NCI-H2029 treated with DMSO at 0.1 percent for 48 hours (cell line): ENCODE measurements at places on chromosomes 12 and 14.

DNA sequence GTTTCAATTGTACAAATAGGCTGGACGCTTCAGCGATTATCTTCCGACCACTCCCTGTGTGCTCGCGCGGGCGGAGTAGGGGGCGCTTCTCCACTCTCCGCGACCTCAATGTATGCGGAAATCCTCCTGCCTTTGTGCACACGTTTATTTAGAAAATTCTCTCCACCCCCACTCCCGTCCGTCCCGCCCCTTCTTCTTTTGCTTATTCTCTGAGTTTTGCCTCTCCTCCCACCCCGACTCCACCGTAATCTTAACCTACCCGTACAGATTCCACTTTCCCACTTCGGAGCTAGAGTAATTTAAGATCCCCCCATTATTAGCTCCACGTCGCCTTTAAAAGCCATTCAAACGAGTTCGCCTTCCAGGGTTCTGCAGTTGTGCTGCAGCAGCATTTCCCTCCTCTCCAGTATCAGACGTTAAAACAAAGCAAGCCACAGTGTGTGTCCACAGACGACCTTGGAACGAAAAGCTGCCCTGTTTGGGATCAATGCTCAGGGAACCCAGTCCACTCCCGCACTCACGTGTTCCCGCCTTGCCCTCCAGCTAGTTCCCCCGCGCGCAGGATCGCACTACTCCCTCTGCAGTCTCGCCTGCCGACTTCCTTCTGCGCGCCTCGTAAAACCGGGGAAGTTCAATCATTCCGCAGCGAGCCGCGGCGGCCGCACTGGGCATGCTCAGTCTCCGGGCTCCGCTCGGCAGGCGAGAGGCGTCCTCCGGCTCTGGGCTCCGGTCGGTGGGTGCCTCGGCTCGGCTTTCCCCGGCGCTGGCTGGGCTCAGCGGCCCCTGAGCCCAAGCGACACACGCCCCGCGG, at the start of gene ANO6:
Gene ANO6, plus strand, starts transcription at position 677 of the 811 bp plus-strand sequence. CDS start 227 bp downstream, outside the sequence.
- DNase-seq, result peak; percentile 83

DNA sequence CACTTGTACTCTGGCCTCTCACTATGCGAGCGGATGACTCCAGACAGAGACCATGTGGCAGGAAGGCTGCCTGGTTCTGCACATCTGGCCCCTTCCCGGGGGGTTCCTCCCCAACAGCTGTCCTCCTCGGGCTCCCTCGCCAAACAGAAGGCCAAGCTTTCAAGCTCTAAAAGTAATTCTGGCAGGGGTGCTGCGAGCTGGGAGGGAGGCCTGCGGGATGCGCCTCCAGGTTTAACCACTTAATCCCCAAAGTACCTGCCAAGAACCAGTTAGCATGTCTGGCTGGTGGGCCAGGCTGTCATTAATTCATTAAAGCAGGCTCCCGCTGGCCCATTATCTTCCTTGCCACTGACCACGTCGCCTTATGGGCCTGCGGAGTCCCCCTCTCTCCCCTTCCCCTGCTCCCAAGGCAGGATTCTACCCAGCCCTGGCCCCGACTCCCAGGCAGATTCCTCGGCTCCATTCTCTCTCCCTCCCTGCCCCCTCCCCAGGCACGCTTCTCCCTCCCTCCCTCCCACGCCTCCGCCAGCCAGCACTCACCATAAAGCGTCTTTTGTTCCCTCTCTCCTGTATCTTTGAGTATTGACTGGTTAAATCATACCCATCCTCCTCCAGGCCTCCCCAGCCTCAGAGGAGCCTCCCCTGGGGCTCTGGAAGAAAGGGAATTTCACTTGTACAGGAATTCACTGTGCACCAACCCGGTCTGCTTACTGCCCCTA, 4.9 kb downstream of the HRK start:
- no peak for DNase-seq

DNA sequence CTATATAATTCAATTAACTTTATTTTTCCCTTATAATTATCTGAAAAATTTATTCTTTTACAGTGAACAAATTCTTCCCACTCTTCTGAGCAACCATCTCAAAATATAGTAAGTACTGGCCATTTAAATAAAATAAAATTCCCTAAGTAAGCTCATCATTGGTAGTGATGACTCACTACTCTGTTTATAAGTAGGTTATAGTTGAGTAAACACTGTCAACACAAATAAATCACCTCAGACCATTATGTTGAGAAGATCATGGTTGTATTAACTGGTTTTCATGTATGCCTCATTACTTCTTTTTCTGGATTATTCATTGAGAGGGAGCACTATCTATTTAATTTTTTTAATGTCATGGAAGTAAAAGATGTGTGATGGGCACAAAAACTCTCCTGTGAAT, 220.5 kb downstream of the SEC23A start:
- DNase-seq, result peak; percentile 33

DNA sequence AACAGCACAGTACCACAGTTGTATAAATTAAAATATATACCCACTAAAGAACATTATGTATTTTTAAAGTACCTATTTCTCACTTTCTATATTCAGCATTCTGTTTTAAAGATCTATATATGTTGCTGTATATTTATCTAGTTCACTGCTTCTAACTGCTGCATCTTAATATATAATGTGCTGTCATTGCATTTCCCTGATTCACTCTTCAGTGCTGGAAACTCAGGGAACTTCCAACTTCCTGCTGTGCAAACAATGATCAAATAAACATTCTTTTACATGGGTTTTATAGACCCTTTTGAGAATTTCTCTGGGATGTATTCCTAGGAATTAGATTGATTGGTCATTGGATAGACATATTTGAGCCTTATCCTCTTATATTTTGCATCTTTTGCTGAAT, 379.1 kb downstream of the APAF1 start:
- no peak for DNase-seq

GRCh38 chr12:68667291-68667690, 19.5 kb upstream of the NUP107 start:
- no peak for DNase-seq

- DNase-seq, result no peak
Measured at GRCh38 chr12:12870465-12870864, 20.9 kb upstream of the GPRC5A start.

GRCh38 chr14:98957211-98958047, 314.6 kb downstream of the BCL11B start:
- no peak for DNase-seq

DNA sequence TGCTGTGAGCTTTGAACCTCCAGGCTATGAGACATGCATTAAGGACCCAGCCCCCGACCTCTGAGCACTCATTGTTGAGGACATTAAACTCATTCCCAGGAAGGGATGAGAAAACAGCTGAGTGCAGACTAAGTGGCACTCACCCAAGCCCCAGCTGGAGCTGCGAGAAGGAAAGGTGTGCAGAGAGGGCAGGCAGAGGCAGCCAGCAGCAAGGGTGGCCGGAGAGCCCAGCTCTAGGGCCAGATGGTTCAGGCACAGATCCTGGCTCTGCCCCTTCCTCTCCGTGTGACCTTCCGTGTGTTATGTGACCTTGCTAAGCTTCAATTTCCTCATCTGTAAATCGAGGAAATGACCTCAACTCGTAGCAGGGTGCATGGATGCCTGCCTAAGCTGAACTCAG, 3.7 kb downstream of the TSPAN11 start:
- DNase-seq, result peak; percentile 48

DNA sequence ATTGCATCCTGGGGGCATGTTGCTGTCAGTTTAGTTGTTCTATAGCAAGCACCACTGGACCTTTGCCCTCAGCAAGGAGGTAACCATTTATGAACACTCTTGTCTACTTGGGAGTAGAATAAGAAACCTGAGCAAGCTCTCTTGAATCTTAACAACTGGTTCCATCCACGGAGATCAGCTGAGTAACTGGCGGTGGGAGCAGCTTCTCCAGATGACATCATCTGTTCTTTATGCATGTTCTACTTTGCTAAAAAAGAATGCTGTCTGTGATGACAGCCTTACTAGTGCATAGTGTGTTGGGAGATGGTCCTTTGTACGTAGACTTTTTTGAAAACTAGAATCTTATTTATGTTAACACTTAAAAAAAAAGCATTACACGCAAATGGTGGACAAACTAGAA, 17.7 kb downstream of the SLC4A8 start:
- DNase-seq, result no peak

DNA sequence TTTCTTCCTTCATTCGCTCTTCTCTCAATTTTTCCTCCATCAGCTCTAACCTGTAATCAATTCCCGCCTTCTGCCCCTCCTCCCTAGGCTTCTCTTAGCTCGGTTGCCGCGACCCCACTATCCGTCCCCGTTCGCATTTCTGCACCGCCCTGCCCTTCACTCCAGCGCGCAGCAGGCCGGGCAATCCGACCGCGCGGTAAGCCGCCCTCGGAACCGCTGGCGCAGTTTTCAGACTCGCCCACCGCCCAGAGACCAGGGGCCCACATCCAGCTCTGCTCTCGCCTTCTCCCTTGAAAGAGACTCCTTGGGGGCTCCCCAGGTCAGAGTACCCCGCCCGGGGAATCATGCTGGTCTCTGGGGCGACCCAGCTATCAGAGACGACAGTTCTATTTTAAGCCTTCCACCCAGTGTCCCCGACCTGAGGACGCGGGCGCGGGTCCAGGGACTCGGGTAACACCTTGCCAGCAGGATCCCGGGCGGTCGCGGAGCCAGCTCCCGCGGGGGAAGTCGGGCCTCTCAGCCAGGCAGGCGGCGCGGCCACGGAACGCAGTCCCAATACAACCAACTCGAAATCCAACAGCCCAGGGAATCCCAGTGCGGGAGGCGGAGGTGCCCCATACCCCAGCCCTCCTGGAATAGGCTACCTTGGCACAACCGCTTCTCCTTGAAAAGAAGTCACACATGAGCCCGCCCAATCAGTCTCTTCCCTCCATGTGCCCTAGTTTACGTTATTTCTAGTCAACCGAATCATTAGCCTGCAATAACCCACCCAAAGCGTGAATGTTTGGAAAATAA, 5.7 kb upstream of the SLC38A4 start:
- no peak for DNase-seq

GRCh38 chr12:70359458-70360197, 6.5 kb upstream of the KCNMB4 start:
- DNase-seq, result no peak

GRCh38 chr14:22613106-22613695, 15.1 kb downstream of the ABHD4 start:
- no peak for DNase-seq

GRCh38 chr14:69443296-69443805, 41.2 kb upstream of the PLEKHD1 start:
- DNase-seq, result no peak

DNA sequence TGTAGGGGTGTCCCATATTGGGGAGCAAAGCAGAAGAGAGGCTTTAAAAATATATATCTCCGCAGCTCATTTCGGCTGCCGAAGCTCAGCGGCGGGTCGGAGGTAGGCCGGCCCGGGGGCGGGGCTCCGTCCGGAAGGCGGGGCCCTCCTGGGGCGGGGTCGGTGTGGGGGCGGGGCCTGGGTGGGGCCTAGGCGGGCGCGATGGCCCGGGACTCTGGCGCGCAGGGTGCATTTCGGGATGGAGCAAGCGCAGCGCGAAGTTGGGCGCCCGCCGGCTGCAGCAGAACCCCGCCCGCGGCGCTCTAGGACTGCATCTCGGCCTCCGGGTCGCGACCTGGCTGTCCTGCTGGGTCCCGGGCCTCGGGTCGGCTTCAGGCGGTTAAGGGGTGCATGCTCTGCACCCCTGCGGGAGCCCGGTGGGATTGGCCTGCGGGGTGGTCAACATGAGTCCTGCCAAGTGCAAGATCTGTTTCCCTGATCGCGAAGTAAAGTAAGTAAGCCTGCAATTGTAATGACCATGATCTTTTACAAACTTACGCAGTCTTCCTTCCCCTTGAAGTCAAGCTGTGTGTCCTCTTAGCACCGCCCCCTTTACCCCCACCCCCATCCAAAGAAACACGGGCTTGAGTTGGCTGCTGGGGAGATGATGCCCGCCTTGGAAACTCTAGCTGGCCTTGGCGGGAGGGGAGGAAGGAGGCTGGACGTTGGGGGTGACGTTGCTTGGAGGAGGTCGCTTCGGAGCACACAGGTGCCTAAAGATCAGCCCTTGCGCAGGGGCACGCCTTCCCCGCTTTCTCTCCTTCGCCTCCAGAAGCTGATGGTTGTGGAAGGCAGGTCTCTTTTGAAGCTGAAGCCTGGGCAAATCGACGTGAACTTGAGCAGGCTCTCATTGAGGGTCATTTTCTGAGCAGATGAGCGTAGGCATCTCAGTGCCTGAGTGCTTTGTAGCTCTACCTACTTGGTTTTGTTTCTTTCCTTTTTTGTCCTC, 38.4 kb downstream of the ACACB start:
- DNase-seq, result peak; percentile 24

GRCh38 chr12:50400638-50401499, at the start of gene LARP4:
Gene LARP4 (plus strand): TSS chr12:50400885. CDS start chr12:50401011, 126 bp downstream.
- peak; percentile 93 for DNase-seq

DNA sequence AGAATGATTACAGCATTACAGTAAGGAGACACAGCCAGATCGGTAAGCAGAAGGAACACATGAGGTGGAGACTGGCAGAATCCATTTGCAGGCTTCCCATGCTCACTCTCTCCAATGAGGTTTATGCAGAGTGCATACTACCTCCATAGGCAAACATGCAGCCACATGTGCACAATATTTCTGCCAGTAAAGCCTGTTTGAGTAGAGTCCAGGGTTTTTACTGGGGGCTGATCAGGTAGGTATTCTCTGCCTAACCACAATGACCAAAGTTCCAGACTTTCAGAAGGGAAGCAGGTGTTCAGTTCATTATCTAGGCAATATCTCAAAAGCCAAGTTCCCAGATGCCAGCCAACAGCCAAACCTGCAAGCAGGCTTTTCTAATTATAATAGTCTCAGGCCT, 31.1 kb downstream of the INTS13 start:
- DNase-seq, result no peak

DNA sequence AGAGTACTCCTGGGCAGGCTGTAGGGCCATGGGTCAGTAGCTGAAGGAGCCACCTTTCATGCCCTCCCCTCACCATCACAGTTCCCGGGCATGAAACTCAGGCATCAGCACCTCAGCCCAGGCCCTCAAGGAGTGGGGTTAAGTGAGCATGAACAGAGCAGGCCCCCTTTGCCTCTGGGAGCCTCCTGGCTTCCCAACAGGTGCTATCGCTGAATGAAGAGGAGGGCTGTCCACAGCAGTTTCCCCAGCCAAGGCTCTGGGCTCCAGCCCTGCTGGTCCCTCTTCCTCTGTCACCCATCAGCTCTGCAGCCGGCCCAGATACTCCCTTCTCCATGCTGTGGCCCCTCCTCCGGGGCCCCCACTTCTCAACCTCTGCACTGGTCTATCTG, 184.3 kb downstream of the ZFP36L1 start:
- DNase-seq, result no peak

GRCh38 chr14:21652209-21652808, 1.3 kb upstream of the OR4E2 start:
- no peak for DNase-seq

DNA sequence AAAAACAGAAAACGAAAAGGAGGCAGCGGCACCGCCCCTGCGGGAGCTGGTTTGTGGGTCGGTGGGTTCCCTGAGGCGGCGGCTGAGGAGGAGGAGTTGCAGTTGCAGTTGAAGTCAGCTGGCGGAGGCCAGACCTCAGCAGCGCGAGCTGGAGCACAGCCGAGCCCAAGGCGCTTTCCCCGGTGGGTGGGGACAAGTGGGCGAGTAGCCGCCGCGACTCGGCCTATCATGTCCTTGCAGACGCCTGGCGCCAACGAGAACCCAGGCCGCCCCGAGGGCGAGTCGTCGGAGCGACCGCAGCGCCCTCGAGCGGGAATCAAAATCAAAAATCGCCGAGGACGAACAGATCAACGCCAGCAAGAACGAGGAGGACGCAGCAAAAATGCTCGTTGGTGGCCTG, 12.7 kb upstream of the CLEC1A start:
- DNase-seq, result no peak

GRCh38 chr12:52132754-52133161, 53.3 kb downstream of the SMIM41 start:
- no peak for DNase-seq
